ENCODE measurements at places on chromosomes 16 and 17.
A peak's percentile ranks its signal among the peaks of the same experiment; 100 is the strongest.

DNA sequence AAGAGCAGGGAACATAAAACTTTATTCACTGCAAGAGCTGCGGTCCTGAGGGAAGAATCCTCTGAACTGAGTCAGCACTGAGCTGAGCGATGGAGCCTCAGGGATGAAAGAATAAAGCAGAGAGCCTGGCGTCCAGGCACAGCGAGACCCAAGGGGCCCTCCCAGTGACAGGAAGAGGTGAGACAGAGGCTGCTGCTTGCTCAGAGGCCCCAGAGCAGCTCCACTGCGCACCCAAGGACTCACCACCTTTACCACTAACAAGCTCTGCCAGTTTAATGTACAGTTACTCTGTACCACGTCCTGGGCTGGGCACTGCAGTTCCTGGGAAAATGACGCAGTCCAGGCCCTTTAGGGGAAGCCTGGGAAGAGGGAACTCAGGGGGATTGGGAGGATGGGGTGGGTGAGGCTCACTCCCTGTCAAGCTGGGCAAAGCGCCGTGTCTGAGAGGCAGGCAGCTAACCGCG is 5.6 kb downstream of the GFAP start:
- no peak for DNase-seq

DNA sequence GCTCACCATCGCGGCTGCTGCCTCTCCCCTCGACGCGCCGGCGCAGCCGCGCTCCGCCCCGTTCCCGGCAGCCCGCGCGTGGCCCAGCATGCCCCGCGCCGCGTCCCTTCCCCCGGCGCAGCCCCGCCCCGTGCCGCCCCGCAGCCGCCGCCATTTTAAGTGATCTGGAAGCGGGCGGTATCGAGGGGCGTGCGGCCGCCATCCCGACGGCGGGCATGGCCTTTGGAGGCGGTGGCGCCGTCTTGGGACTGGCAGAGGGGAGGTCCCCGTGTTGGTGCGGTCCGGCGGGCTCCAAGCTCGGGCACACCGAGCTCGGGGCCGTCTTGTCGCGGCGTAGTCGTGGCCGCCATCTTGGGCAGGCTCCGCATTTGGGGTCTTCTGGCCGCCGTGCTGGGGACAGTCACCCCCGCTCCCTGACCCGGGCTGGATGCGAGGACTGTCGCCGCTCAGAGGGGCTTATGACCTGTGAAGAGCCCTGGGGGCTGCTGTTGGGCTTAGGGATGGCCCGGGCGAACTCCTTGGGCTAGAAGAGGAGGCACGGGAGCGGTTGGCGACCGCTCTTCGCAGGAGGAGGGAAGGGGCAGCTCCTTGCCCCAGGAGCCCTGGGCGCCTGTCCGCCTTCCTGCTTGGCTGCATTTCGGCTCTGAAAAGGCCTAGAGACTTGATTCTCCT is at the start of gene ELOB:
Gene ELOB (minus strand): TSS at position 50 of the 672 bp plus-strand sequence. CDS start 41 bp downstream, at position 9.
- DNase-seq = peak; percentile 87

- peak; percentile 77 for DNase-seq
These were observed 55.9 kb upstream of the PLCG2 start for GRCh38 chr16:81723098-81723723.

- DNase-seq = no peak
These were observed 1.1 kb downstream of the PABPN1L start for GRCh38 chr16:88865310-88865709.

GRCh38 chr17:35894206-35894605 is 14.0 kb upstream of the CCL5 start:
- DNase-seq = no peak

DNA sequence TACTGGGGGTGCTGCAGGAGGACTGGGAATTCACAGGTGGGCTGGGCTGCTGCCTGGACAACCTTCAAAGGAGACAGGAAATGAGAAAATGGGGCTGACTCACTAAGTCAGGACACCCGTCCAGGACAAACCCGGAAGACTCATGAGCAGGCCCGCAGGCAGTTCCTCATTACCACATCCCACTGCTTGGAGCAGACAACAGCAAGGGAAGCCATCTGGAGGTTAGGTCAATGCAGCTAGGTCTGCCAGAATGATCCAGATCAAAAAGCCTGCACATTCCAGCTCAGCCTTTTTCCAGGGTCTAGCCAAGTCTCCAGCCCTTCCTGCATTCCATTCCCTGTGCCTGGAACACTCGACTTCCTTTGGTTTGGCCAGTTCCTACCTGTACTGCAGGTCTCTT is 536.5 kb upstream of the CDH11 start:
- DNase-seq = no peak

DNA sequence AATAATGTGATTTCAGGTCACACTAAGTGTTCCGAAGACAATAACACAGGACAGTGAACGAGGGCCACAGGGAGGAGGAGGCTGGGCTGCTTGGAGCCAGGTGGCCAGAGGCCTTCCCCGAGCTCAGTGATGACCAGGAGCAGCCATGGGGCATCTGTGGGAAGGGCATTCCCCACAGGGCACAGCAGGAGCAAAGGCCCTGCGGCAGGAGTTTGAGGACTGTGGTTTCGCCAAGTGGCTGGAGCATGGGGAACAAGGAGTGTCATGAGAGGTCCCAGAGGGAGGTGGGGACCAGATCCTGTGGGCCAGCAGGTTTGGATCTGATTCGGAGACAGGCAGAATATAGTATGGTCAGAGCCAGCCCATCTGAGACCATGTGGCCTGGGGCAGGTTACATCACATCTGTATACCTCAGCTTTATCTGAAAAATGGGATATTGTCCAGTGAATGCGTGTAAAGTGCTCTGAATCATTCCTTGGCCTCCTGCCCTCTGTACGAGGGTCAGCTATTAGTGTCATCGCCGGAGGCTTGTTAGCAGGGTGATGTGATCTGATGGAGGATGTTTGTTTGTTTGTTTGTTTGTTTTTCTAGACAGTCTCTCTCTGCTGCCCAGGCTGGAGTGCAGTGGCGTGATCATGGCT is 176.8 kb downstream of the KATNIP start:
- no peak for DNase-seq

DNA sequence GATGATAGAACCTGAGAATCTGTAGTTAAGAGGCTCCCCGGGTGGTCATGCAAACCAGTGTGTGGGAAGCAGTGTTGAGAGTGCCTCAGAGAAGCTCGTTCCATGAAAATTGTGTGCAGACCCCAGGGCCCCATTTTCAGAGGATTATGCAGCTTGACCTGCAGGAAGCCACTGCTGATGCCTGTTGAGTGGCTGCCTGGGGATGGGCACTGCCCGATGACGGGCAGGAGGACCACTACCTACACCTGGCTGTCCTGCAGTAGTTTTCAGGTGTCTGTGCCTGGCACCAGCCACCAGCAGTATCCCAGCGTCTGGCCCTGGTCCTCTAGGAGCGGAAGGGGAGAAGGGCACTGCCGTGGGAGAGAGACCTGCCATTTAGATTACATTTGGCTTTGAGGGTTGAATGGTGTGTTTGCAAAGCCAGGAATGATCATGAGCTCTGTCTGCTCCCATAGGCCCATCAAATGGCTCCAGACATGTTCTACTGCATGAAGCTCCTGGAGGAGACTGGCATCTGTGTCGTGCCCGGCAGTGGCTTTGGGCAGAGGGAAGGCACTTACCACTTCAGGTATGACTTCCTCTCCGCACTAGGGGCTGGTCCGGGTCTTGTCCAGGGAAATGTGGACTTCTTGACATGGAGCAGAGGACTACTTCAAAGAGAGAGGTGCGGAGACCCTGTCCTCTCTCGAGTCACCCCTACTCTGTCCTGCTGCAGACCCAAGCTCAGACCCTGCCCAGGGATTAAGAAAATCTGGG is 42.5 kb downstream of the GPT2 start:
- no peak for DNase-seq

- no peak for DNase-seq
These were observed 479.9 kb upstream of the CDH11 start for GRCh38 chr16:65601781-65602180.

DNA sequence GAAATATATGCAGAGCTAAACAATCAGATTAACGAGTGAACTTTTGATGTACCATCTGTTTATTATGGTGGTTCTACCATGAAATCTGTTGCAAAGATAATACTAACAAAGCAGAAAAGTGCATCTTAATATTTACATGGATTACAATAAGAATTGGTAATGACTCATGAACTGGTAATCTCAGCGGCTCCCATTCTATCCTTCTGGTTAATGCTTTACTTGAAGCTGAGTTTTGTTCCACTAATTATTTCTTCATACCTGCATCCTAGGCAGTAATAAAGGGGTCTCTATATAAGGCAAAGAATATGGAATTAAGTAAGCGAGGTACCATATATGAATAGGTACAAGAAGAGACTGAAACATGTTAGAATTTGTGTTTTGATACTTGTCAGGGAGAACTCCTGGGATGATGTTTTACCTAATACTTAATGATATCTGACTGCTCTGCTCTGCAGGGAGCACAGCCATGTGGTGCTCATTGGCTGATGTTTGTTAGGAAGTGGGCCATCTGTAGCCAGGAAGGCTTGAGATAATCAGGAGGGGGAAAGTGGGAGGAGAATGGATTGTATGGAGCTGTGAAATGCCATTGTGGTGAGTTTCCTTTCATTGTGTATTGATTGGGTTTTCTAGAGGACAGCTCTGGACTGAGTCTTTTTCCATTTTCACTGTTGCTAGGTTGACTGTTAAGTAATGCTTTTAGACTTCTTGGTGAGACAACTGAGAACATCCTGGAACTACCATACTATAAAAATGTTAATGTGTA is 52.6 kb downstream of the MAP2K6 start:
- peak; percentile 57 for DNase-seq

DNA sequence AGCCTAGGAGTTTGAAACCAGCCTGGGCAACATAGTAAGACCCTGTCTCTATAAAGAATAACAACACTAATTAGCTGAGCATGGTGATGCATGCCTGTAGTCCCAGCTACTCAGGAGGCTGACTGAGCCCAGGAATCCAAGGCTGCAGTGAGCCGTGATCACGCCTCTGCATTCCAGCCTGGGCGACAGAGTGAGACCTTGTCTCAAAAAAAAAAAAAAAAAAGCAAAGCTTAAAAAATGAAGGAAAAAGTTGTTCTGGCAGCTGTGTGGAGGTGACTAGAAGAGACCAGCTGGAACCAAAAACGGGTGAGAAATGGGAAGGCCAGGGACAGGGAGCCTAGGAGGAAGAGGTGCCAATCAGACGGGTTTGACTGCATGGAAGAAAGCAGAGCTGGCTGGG is 4.2 kb downstream of the BCL7C start:
- DNase-seq = no peak

GRCh38 chr17:5832886-5833285 is 237.3 kb upstream of the WSCD1 start:
- DNase-seq = no peak

GRCh38 chr17:62650587-62650986 is 23.1 kb downstream of the MRC2 start:
- DNase-seq = no peak

- no peak for DNase-seq
These were observed 51.8 kb downstream of the SYT17 start for GRCh38 chr16:19219836-19220235.
